ENCODE measurements at places on chromosomes 11 and 22. TPM values are rescaled to one million over a fixed set of nuclear protein-coding genes. Genes with fewer than 3 reads are reported as not detected.

DNA sequence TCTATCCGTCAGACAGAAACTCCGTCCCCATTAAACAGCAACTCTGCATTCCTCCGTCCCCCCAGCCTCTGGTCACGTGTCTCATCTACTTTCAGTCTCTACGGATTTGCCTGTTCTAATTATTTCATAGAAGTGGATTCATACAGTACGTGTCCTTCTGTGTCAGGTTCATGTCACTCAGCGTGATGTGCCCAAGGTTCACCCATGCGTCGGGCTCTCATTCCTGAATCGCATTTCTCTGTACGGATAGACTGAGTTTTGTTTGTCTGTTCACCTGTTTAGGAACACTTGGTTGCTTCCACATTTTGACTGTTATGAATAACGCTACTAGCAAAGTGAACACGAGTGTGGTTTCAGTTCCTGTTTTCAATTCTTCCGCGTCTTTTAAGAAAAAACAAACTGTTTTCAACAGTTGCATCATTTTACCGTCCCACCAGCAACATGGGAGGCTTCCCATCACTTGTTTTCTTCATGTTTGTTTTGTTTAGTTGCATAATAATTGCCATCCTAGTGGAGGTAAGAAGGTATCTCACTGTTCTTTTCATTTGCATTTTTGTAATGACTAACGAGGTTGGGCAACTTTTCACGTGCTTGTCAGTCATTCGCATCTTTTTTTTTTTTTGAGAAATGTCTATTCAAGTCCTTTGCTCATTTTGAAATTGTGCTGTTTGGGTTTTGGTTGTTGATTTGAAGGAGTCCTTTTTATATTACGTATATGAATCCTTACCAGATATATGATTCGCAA lies 8.9 kb upstream of the NLRP6 start:
- DNase-seq = no peak

The KCNQ1OT1 gene
- 0.23 TPM for total RNA-seq

DNA sequence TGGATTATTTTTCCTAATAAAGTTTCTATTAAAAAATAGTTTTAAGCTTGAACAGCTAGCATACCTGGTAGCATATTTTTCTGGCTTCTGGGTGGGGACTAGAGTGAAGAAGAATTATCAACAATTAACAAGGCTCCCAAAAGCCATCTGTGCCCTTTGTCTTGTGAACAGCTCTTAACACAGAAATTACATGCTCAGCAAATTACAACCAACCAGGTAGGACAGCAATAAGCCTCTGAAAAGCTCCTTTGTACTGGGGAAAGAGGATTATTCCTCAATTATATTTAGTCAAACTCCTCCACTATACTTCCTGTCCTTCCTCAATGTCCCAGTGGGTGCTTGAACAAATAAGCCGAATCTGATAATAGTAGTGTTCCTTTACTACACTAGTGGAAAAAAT lies 162.8 kb downstream of the RAB38 start:
- DNase-seq = no peak

The FAT3 gene
- not detected for total RNA-seq

GRCh38 chr11:30143098-30143705 lies 87.6 kb upstream of the FSHB start:
- DNase-seq = no peak

DNA sequence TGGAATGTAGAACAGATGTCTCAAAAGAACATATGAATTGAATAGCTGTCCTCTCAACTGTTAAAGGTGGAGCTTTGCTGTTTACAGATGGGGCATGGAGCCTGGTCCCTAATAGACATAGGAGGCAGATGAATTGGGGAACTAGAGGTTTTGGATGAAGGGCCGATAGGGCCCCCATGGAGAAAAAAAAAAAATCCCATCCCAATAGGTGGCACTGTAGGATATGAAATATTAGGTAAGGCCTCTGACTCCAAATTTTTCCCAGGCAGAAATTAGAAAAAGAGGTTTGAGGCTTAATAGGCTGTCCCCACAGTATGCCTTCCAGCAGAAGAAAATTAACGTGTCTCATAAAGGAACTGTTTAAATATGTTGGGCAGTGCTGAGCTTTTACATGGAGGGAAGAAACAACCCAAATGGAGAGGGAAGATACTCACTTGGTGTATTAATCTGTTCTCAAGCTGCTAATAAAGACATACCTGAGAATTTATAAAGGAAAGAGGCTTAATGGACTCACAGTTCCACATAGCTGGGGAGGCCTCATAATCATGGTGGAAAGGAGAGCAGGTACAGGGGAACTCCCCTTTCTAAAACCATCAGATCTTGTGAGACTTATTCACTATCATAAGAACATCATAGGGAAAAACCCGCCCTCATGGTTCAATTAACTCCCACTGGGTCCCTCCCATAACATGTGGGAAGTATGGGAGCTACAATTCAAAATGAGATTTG lies 30.1 kb upstream of the TMEM45B start:
- no peak for DNase-seq

DNA sequence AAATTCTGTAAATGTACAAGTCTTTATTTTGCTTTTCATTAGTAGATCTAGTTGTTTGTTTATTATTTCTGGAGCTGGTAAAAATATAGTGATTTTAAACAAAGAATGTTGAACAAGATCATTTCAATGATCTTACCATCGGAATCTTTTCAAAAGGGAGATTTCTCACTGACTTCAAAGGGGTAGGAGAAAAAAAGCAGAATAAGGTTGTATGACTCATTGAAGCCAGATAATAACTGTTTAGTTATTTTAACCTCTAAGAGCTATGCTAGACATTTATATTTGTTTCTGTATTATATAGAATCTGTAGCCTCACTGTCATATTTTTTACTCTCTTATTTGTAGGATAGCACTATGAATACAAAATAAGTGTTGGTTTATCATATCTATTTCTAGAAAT lies 8.1 kb upstream of the PDE3B start:
- DNase-seq = no peak

The KLHDC7B gene
- 5.1 TPM for total RNA-seq

DNA sequence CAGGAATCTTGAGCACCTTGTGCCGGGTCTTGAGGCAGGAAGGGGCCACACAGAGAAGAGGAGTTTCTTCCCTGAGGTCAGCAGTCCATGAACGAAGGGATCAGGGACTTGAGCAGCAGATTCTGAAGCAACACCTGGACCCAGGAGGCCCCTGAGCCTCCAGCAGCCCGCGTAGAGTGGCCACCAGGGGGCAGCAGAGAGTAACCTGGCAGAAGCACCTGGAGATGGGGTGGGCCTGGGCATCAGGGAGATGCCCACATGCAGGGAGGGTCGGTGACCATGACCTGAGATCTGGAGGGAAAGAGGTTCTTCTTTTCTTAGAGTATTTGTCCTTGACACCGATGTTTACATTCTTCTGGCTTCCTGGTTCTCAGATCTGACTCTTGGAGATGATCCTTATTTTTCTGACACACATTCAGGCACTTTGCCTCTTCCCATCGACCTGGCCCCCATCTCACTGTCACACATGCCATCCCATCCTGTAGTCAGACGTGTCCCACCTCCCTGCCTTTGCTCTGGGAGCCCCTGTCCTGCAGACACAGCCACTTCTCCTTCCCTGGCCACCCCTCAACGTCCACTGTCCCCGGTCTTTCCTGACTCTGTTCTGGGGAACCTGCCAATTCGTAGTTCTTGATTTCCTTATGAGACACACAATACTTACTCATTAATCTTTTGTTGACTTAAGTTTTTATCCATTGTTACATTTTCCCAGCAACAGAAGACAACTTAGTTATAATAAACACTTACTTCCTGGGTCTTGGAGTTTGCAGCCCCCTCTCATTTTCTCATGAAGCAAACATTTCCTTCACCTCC lies 66.5 kb downstream of the GGTLC2 start:
- peak; percentile 56 for DNase-seq

DNA sequence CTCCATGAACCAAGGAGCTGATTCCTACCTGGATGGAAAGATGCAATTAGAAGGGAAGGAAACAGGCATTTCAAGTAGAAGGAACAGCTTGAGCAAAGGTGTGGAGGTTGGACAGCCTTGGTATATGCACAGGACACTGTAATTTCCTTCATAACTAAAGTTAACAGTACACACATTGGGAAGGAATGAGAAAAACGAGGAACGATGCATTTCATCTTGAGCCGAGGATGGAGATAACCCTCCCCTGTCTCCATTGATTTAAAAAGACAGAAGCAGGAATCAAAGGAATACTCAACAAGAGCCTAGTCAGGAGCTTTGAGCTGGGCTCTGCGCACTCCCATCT lies 2.3 kb upstream of the PRG2 start:
- no peak for DNase-seq

- DNase-seq = no peak
These were observed 123.5 kb upstream of the PARVA start for GRCh38 chr11:12253843-12254281.

DNA sequence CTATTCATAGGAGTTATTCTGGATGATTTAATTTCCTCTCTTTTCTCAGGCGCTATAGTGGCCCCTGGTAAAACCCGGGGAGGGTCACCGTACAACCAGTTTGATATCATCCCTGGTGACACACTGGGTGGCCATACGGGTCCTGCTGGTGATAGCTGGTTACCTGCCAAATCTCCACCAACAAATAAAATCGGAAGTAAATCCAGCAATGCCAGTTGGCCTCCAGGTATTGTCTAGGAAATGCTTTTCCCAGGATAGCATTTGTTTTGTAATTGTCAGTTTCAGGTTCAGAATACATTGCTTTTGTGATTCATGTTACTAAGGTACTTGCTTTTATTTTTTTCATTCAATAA lies 35.6 kb upstream of the ADSL start:
- DNase-seq = no peak

The CHRM4 gene
- total RNA-seq = 4.8 TPM
